ENCODE measurements at places on chromosomes 4 and X. TPM values are rescaled to one million over a fixed set of nuclear protein-coding genes. Genes with fewer than 3 reads are reported as not detected.
A peak's percentile ranks its signal among the peaks of the same experiment; 100 is the strongest.

- DNase-seq, result peak; percentile 5
Measured at GRCh38 chr4:2186133-2186864, 55.6 kb downstream of the HAUS3 start.

DNA sequence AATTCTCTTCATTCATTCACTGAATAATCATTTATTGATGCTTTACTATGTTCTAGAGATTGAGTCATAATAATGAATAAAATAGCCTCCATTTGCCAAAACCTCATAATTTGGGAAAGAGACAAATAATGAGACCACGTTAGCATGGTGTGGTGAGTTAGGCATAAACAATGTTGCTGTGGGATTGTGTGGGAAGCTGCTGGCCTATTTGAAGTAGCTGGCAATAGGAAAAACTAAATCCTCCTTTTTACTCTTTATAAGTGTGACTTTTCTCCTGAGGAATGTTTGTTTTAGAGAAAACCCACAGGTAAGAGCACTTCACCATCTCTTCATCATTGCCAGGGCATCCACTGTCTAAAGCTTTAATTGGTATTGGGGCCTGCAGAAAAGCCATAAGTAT lies 95.3 kb downstream of the AREG start:
- DNase-seq, result no peak

DNA sequence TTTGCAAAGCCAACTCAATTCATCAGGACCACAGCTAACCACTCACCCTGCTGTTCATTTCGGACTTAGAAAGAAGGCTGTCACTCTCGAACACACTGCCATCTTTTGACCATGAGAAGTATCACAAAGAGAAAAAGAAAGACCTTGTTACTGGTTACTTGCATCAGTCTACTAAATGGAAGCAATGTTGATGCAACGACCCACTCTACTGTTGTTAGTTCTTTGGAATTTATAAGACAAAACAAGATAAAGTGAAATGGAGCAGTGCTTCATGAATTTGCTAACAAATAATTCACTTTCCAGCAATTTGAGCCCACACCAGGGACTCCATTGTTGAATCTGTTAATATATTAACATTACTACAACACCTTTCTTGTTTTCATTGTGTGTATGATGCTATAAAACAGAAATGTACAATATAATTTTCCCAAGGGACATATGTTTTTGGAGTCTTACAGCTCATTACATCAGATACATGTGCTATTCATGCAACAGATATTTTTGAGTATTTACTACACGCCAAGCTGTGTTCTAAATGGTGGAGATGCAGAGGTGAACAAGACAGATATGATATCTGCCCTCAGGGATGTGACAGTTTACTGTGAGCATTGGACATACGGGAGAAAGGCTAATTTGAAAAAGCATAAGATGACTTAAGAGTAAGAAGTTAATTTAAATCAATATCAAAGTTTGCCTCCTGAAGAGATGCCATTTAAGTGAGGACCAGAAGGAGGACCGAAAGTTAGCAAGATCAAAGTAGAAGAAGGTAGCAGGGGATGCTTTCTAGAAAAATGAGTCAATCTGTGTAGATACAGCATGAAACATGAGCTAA lies 87.2 kb downstream of the AREG start:
- DNase-seq, result peak; percentile 84

GRCh38 chr4:39814403-39815185 lies 116.7 kb downstream of the UBE2K start:
- no peak for DNase-seq

DNA sequence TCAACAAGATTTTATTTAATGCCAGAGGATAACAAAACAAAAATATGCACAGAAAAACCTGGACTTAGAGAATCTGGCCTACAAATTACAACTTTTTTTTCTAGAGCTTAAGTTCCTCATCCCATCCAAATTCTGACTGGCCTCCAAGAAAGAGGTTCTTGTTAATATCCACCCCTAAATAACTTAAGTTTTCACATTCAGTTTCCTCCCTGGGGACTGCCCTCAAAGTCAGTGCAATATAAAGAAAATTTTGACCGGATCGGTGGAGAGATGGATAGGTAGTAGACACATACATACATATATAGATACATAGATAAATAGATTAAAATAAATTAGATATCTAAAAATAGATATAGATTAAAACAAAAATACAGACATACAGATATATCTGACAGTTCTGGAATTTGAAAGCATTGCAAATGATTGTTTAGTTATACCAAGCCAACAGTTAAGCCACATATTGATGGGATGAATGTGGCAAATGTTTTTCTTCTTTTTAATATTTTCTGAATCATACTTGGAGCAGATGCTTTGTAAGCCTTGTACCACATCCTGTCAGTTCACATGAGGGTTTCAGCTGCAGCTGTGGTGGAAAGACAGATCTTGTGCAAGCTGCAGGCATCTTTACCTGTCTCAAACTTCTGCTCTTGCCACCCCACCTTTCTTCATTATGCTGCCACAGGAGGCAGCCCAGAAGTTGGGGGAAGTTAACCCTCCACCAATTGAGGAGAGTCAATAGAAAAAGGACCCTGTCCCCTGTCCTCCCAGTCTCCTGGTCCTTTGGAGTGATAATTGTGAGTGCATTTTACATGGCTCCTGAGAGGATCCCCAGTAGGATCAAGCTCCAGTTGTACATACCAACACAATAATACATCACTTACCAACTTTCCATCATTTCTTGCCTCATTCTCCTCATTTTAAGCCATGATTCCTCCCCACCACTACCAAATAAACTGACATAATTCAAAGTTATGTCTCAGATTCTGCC lies 58.5 kb upstream of the PRDM8 start:
- peak; percentile 21 for DNase-seq

GRCh38 chr4:71156616-71157015 lies 163.2 kb downstream of the DCK start:
- no peak for DNase-seq

GRCh38 chr4:74534936-74535335 lies 90.0 kb downstream of the AREG start:
- no peak for DNase-seq

DNA sequence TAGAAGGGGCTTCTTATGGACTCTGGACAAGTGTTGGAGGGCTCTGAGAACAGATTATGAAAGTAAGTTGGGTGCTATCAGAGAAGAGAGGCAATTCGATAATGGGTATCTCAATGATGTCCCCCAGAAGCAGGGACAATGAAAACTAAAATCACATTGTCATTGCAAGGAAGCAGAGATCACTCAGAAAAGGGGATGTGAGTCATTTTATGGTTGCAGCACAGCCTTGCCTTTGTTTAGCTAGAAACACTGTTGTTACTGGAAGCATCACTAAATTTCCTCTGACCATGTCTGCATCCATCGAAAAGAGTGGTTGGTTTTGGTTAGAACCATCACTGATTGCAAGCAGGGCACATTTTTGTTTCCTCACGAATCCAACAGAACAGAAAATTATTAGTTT lies 246.8 kb upstream of the NWD2 start:
- peak; percentile 39 for DNase-seq

GRCh38 chrX:101745046-101745445 lies 85.4 kb upstream of the ARMCX2 start:
- DNase-seq, result peak; percentile 32

The MAGEB2 gene
- not detected for total RNA-seq
